ENCODE measurements at places on chromosomes 13 and 19.

- no peak for DNase-seq
Observed at GRCh38 chr13:99226513-99226912, 25.9 kb downstream of the UBAC2 start.

DNA sequence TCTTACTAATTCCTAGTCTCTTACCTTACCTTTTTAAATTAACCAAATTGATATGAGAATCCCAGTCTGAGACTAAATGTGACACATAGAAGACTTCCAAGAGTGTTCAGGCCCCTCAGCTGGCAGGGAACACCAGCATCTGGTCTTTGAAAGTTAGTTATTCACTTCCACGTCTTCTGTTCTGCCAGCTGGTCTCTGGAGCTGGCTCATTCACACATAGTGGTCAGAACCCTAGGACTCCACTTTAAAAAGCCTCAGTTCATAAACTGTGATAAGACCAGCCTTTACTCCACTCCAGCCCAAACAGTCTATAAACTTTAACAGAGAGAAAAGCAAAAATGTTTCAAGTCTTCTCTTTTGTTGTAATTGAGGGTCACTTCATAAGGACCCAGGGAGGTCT lies 263.0 kb downstream of the DCT start:
- no peak for DNase-seq

DNA sequence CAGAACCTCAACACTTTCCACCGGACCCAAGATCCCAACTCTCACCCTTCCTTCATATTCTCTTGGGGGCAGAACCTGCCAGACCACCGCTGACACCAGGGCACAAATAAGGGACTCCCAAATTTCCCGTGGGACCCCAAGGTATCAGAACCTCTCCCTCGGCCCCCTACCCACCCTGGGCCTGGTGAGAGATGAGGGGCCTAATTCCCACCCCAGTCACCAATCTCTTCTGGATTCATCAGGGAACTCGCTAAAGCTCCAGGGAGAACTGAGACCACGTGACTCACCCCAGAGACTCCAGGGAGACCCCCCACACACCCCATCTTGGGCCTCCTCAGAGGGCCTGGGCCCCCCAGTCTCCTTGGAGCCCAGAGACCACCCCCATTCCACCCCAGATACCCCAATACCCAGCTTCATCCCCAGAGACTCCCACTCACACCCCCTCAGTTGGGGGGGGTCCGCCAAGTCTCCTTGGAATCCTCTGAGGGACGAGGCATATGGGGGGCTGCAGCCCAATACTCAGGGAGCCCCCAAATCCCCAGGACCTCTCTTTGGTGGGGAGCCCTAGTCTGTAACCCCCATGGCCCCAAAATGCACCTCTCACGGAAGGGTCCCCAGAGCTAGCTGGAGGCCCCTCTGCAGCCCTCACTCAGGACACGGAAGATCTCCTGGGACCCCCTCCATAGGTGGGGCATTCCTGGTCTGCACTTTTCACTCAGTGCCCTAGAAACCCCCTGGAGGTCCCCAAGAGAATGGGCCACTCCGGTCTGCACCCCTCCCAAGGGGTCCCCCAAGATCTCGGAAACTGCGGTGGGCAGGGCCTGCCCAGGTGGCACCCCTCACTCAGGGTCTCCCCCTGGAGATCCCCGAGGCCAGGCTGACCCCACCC lies 1.6 kb downstream of the LMNB2 start:
- DNase-seq = no peak

DNA sequence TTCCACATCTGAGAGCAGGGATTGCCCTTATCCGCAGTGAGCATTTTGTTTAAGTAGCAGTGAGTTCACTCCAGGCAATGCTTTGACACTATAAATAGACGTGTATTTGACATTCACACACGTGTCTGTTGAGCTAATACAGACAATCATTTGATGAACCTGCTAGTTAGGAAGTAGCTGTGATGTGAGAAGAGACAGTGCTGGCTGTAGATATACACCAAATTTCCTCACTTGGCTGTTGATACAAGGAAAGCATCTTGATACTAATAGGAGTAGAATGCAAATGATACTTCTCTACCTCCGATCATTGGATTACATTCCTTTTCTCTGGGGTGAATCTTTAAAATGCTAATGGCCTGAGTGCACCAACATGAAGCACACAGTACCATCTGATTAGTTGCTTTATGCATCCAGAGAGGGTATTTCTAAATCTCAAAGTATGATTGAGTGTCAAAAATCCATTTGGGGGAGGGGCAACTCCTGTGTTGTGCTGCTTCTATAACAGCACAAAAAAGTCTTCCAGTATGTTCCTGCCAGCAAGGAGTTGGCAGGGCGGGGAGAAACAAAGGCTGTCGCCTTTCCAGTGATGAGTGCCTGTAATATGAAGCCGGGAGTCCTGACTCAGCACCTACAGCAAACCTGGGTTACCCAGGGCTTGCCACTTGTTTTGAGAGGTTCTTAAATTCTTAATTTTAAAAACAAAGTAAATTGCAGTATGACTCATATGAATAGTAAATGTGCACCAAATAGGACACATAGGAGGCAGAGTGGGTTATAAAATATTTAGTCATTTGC lies 7.0 kb downstream of the CUL4A start:
- DNase-seq = no peak

DNA sequence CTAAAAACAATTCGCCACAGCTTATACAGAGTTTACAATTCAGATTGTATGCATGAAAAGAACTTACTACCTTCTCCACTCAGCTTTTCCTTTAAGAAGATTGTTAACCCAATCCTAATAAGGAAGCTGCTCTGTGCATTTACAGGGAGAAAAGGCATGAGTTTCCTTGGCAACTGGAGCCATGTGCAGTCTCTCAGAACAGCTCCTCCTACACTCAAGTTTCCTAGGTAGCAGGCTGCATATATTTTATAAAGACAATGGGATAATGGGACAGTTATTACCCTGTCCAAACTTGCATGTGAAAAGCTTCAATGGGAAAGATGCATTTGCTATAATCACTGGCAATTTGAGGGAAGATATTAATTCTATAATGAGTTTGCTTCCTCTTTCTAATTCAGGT lies 125.5 kb upstream of the TRPC4 start:
- no peak for DNase-seq

DNA sequence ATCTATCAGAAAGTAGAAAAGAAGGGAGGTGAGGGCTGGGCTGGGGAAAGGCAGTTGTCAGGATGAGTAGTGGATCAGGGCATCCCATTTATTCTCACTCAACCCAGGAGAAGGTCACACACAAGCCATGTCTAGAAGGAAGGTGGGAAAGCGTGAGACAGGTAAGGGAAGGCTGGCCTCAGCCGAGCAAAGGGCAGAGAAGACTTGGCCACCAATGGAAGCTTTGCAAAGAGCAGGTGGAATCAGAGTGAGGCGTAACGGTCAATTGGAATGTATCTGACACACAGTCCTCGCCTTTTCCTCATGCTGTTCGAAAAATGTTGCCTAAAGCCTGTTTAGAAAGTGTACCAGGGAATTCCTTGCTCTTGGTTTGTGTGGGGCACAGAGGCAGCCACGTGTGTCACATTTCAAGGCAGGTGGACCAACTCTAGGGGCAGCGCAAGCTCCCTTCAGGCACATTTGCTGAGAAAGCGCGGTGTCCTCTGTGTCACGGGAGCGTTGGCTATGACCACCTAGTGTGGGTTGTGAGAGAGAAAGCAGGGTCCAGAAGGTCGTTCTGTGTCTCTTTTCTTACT lies 118.8 kb upstream of the SPATA13 start:
- no peak for DNase-seq

- no peak for DNase-seq
Observed at GRCh38 chr13:51644654-51645053, 60.4 kb downstream of the WDFY2 start.

- DNase-seq = no peak
Observed at GRCh38 chr19:30605333-30605732, 233.1 kb downstream of the ZNF536 start.

DNA sequence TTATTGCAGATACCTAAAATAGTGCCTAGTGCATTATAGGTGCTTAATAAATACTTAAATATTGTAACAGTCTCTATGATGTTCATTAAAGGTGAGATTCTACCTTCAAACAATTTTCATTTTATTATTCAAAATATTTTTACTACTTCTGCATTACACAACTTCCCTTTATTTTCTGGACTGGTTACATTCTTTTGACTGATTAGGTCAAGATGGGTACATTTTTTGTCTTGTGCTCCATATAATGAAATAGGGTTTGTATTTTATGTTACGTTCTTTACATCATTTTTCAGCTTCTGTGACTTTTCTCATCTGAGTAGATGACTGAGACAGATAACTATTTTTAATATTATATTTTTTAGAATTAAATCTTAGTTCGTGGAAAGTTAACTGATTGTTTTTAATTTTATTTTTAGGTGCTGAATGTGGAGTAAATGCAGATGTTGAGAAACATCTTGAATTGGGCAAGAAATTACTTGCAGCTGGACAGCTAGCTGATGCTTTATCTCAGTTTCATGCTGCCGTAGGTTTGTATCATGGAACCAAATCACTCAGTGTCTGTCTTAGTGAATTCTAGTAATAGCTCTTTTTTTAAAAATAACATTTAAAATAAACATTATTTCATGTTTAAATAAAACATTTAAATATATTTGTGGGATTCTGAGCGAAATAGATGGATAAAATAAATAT lies 32.0 kb downstream of the DNAJC3 start:
- no peak for DNase-seq

DNA sequence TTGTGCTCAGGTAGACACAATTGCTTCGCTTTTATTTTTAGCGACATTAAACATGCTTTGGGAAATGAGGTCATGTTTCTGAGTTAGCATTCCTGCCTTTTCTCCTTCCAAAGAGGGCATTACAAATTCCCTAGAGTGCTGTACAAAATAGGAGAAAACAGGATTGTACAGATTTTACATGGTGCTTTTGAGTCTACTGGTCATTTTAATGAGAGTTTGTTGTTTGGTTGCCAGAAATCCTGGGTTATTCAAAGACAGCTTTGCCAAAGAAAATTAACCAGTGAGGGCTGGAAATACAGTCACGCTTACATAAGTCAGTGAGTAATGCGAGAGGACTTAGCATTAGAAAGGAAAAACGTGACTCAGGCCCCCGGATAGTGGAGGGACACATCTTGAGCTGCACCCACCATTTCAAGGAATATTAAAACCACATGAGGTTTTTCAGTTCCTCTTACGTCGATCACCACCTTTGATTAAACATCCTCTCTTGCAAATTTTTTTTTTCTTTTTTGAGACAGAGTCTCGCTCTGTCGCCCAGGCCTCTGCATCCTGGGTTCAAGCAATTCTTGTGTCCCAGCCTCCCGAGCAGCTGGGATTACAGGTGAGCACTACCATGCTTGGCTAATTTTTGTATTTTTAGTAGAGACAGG lies 55.4 kb downstream of the SACS start:
- DNase-seq = peak; percentile 66

DNA sequence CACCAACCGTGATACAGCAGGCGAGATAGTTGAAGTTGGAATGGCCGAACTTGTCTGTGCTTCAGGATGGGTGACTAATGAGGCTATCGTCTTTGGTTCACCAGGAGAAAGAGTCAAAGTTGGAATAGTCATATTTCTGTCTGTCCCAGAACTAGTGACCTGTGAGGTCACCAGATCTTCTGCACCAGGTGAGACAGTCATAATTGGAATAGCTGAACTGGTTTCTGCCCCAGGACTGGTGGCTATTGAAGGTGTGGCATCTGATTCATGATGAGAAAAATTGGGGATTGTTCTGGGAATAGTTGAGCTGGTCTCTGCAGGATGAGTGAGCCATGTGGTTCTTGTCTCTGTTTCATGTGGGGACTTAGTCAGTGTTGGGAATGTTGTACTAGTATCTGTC lies 71.6 kb downstream of the MUC16 start:
- DNase-seq = no peak

DNA sequence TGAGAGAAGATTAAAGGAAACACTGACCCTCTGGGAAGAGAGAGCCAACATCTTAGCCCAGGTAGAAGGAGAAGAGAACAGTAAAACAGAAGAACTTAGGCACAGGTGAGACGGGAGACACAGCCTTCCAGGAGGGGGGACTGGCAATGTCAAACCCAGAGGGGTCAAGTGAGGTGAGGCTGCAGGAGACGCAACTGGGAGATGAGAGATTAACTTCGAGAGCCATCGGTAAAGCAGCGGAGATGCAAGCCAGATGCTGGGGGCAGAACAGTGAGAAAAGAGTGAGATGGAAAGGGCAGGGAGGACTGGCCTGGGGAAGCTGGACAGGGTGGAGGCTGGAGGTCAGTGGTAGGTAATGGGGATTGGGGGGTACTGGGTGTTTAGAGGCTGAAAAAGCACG lies 5.2 kb downstream of the INSR start:
- no peak for DNase-seq

DNA sequence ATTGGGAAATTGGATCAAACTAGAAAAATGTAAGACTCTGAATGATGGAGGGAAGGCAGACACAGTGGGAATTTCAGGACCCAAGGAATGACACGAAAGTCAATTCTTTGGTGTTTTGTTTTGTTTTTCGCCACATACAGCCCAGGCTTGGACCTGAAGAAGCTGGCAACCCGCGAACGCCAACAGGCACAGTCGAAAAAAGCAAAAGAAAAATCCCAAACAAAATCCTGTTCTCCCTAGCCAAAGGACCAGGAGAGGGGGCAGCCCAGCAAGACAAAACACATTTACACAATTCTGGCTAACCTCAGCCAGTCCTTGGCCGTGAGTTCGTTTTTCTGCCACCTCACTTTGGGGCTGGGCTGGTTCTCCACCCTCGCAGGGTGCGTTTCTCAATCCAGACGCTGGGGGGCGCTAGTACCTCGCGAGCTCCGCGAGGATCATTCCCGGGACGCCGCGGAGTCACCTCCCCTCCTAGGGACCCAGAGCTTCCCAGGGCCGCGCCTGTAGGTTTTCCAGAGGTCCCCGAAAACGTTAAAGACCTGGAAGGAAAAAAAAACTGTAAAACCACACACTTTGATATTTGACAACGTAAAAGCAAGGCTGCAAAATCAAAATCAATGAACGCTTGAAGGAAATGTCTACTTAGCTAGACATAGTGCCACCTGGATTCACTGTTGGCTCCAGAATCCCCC lies 34.9 kb upstream of the TPM4 start:
- peak; percentile 45 for DNase-seq

DNA sequence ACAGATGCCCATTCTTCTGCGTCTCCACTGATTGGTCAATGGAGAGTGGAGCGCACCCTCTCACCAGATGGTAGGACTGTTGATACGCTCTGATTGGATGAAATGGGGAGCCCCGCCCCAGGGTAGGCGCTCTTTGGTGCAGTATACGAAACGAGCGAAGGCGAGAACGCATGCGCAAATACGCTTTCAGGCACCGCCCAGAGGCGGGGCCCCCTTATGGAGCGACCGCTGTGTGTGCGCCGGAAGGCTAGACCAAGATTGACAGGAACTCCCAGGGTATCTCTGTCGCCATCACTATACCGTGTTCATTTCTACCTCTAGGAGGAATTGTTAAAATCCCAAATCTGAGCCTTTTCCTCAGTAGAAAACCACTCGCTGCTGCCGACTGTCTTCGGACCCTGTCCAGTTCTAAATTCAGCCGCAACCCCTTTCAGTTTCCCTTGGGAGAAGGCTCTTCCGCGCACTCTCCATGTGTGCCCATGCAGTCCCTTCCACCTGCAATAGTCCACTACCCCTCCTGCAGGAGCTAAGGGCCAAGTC lies 720 bp upstream of the HNRNPL start:
- no peak for DNase-seq
